ENCODE measurements at places on chromosomes 12 and 14. TPM values are rescaled to one million over a fixed set of nuclear protein-coding genes. Genes with fewer than 3 reads are reported as not detected.
A peak's percentile ranks its signal among the peaks of the same experiment; 100 is the strongest.

DNA sequence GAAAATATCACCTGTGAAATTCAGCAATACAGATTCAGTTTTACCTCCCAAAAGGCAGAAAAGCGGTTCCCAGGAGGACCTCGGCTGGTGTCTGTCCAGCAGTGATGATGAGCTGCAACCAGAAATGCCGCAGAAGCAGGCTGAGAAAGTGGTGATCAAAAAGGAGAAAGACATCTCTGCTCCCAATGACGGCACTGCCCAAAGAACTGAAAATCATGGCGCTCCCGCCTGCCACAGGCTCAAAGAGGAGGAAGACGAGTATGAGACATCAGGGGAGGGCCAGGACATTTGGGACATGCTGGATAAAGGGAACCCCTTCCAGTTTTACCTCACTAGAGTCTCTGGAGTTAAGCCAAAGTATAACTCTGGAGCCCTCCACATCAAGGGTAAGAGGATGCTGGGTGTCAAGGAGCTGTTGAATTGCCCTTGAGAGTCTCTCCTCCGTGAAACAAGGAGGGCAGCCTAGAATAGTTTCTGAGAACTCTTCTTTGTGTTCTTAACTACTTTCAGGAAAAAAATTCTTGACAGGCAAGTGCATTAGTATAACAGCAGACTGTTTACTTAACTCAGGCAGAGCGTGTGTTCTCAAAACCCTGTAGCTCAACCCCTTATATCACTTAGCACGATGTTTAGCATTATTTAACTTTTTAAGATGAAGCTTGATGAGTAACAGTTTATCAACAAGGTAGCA is 7.7 kb downstream of the TDP1 start:
- DNase-seq, result no peak

DNA sequence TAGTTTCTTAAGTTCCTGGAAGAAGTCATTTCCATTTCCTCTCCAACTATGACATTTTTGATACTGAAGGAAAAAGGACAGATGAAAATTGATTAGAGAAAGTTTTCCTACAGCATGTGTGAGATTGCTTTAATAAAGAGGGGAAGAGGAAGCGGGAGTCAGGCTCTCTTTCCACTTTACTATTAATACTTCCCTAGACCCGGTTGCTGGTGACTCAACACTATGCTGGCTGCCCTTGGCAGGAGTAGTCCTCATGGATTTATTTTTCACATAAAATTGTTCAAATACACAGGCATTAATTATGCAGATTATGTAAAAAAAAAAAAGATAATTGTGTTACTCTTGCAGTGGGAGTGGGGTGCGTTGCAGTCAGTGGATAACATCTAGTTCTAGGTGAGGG is 293.4 kb downstream of the EGLN3 start:
- DNase-seq, result no peak

DNA sequence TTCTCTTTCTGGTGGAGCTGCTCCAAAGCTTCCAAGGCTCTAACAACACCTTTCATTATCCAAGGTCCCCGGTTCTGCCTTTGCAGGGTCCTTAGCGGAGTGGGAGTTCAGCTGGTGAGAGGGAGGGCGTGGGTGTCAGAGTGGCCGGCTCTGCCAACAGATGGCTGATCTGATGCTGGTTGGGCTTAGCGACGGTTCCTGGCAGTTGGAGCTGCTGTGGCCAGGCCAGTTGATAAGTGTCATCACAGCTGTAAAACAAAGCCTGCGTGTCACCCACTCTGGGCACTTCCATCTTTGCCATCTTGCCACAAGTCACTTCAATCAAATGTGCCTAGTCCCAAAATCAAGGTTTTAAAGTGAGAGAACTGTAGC is 36.3 kb downstream of the RIN3 start:
- DNase-seq, result peak; percentile 90

Gene OLR1
- total RNA-seq, result not detected

Gene PSMA3
- 62.4 TPM for total RNA-seq
